Stimulated activated CD4-positive, alpha-beta T cell treated with anti-CD3 and anti-CD28 coated beads, Interleukin-1b, Interleukin-23, amount 100 ng/mL, for 4 hours (primary cell): ENCODE measurements at places on chromosomes 4 and X.

DNA sequence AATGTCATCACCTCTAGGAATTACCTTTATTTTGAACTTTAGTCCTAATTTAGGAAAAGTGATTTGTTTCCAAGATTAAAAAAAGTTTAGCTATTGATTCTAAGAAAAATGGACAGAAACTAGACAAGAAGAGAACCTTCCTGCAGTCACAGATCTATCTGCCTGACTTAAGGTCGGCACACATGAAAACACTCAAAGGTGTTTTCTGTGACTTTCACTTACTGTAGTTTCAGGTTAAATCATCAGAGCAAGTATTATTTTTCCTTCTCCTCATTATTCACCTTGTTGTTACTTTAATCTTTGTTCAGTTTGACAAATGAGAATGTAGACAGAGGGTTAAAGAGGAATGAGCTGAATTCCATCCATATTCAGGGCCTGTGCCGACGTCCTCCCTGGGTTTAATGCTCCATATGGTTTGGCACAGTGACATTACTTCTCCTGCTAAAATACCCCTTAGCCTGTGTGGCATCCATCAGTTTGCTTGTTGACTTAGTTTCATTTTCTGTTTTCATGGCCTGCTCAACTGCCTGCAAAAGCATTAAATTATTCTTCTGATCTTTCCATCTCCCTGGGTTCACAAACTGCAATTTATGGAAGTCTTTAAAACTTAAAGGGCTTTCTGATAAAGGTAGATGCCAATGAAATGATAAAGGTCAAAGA lies 352.7 kb downstream of the NKX6-1 start:
- DNase-seq, result no peak

GRCh38 chr4:86755388-86755787 lies 93.8 kb downstream of the SLC10A6 start:
- no peak for DNase-seq

GRCh38 chrX:154597221-154597620 lies 12.3 kb downstream of the CTAG1A start:
- DNase-seq, result no peak

DNA sequence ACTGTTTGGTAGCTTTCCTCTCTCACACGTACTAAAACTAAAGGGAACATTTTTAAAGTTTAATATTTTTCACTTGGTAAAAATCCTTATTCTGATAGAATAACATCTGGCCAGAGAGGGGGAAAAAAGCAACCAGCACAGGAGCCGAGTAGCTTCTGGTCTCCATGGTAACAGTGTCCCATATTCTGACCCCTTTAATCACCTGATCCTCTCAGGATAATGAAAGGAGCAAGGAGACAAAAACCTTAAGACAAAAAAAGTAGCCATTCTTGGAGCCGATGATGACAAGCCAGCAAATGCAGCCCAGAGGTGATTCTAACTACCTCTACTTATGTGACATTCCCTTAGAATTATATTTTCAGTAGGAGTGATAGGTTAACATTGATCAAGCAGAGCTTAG lies 126.6 kb downstream of the SLC39A8 start:
- no peak for DNase-seq

DNA sequence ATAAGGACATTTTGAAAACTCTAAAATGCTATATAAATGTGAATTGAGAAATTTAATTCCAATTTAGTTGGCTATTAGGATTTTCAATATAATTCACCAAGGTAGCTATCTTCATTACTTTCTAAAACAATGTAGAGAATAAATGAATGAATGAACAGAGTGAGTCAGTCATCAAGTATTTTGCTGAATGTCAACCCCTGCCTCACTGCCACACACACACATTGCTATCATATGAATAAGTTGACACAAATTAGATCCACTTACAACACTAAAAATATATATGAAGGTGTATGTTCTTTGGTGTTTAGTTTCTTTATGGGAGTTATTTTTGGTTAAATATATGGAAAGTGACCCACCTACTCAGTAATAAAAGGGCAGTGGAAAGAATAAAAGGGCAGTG lies 141.4 kb upstream of the SMIM10 start:
- no peak for DNase-seq

GRCh38 chr4:124833831-124834505 lies 121.4 kb upstream of the ANKRD50 start:
- no peak for DNase-seq

DNA sequence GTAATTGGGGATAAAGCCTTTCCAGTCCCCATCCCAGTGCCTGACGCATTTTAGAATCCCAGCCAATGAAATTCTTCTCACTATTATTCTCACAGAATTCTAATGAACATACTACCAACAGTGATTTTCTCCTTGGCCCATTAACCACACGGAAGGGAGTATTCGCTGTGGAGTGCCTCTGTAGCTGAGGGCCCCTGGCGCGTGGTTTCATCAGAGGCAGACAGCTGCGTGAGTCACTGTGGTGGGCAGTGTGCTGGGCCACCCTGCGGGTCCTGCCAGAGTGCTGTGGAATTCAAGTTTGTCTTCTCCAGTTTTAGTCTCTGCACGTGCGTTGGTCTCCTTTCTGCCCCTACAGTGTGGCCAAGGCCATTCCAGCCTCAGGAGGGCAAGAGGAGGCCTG lies 335.4 kb upstream of the FAT1 start:
- DNase-seq, result no peak

GRCh38 chrX:66200855-66201795 lies 37.1 kb downstream of the HEPH start:
- no peak for DNase-seq

DNA sequence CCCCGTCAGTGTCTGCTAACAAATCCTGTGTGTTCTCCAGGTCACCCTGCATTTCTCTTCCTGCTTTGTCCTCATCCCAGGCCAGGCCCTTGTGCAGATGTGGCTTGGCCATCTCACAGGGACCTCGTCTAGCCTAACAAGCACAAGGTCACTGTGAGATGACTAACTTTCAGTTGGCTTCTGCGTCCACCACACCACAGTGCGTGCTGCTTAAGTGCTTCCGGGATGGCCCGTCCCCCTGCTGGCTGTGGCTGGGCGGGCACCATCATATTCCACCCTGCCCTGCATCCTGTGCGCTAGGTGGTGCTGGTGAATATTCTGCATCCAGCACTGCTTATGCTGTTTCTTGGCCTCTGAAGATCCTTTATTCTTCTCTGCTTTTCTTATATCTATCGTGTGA lies 33.8 kb downstream of the RBBP7 start:
- DNase-seq, result no peak

- DNase-seq, result no peak
Observed at GRCh38 chr4:185219551-185220344, 10.3 kb downstream of the SNX25 start.

GRCh38 chrX:53128097-53128749 lies 34.3 kb downstream of the KANTR start:
- no peak for DNase-seq

GRCh38 chr4:138410266-138410665 lies 168.1 kb upstream of the SLC7A11 start:
- no peak for DNase-seq

- no peak for DNase-seq
Observed at GRCh38 chr4:48668254-48669017, 111.6 kb downstream of the FRYL start.

GRCh38 chr4:76658231-76659102 lies 223.4 kb downstream of the SHROOM3 start:
- no peak for DNase-seq
